ENCODE measurements at places on chromosomes 7 and 10. TPM values are rescaled to one million over a fixed set of nuclear protein-coding genes. Genes with fewer than 3 reads are reported as not detected.

VPS37D gene
- 14.6 TPM for total RNA-seq

CBLL1 gene
- total RNA-seq, result 29.1 TPM

PON3 gene
- 1.4 TPM for total RNA-seq

ANKRD30A gene
- total RNA-seq, result not detected

GTPBP10 gene
- 56.7 TPM for total RNA-seq

ZNF727 gene
- 0.66 TPM for total RNA-seq

CACNA2D1 gene
- total RNA-seq, result 103 TPM

Data from camera-type eye (tissue), 1 donor.